Trophoblast cell (in vitro differentiated cells and primary cell): ENCODE measurements at places on chromosomes 7 and 10.
A peak's percentile ranks its signal among the peaks of the same experiment; 100 is the strongest.

- DNase-seq, result no peak
Measured at GRCh38 chr10:75395066-75395931, 6.3 kb downstream of the ZNF503 start.

DNA sequence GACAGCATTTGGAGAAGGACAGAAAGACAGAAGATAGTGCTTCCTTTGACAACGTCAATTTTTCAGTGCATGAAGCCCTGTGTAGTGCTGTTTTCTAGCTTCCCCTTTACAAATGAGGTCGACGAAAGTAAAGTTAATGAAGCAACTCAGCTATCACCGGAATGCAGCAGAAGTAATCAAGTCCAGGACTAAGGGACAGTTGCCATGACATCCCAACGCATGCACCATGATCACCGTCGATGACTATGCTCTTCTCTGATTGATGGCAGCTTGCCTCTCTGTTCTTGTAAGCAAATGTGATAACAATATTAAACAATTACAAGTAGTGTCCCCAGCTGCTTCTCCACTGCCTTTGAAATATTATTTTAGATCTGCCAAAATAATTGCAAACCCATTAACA, 205.8 kb downstream of the FRMD4A start:
- DNase-seq, result peak; percentile 37

- no peak for DNase-seq
Measured at GRCh38 chr7:128743112-128743772, 4.1 kb downstream of the CALU start.

DNA sequence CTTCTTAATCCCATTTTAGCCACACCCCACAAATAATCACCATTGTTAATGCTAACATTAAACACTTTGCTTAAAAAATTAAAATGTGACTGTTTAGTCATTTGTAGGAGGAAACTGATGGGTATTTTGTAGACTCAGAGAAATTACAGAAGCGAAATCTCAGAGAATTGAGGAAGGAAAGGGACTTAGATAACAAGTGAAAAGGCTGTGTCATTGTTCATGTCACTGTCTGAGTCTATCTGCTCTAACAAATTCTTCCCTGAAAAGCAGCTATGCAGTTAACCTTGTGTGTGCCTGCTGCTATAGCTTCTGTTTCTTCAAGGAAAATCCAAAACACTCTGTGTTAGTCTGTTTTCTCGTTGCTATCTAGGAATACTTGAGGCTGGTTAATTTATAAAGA, 40.9 kb upstream of the PLXDC2 start:
- DNase-seq, result no peak

GRCh38 chr10:106705681-106706100, 458.8 kb downstream of the SORCS1 start:
- no peak for DNase-seq

GRCh38 chr10:88505680-88506215, 77.4 kb downstream of the RNLS start:
- DNase-seq, result no peak

GRCh38 chr10:107924458-107924857, 760.0 kb upstream of the SORCS1 start:
- DNase-seq, result no peak

DNA sequence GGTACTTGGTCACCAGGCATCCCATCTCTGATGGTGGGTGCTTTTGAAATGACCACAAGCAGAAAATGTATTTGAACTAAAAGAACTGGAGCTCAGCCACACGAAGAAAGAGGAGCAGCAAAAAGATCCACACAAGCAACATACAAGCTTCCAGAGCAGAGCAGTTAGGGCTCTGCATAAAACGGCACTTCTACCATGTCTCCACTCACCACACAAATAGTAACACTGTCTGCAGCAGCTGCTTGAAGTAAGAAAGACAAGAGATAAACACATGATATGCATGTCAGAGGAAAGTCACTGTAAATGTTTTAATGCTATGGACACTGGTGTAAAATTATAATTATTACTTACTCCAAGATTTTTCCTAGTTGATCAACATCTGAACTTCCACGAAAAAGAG, 32.5 kb upstream of the FAM133B start:
- DNase-seq, result no peak

GRCh38 chr7:23473844-23474093, 3.5 kb upstream of the IGF2BP3 start:
- no peak for DNase-seq

DNA sequence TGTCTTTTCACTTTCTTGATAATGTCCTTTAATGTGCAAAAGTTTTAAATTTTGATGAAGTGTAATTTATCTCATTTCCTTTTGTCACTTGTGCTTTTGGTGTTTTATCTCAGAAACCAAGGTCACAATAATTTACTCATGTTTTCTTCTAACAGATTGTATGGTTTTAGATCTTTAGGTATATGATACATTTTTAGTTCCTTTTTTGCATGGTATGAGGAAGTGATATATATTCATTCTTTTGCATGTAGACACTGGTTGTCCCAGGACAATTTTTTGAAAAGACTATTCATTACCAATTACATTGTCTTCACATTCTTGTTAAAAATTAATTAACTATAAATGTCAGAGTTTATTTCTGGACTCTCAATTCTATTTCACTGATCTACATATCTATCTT, 39.8 kb upstream of the GPR22 start:
- DNase-seq, result no peak

DNA sequence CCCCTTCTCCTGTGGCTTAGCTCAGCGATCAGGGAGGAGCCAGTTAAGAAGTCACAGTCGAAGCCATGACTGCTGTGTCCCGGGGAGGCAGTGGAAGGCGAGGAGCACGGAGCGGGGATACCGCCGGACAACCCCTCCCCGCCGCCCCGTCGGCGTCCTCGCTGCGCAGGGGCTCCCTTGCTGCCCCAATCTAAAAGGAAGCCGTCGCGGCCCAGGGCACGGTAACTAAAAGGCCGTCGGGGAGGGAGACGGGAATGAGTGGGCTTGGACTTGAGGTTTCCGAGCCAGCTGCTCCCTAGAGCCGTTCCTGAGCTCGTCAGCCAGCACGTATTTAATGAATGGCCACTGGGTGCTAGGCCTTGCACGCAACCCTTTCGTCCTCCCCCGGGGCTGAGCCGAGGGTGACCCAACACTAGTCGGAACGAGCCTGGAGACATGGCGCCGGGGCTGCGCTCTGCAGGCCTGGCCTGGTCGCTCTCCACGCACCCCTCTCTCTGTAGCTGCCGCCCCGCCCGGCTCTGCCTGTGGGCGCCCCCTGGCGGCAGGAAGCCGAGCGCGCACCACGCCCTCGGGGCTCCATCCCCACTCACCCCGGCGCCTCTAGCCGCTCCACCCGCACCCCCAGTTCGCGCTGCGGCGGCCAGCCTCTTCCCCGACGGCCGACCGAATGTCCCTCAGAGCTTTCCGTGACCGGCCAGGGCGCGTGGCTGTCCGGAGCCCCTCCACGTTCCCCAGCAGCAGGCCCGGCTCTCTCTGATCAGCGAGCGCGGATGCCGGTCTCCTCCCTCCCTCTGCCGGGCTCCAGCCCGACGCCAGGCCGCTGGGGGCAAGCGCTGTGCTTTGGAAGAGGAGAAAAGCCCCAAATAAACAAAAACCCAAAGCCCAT, 29.3 kb upstream of the KCNK18 start:
- peak; percentile 27 for DNase-seq

GRCh38 chr10:89073719-89074118, 83.1 kb downstream of the FAS start:
- DNase-seq, result no peak

DNA sequence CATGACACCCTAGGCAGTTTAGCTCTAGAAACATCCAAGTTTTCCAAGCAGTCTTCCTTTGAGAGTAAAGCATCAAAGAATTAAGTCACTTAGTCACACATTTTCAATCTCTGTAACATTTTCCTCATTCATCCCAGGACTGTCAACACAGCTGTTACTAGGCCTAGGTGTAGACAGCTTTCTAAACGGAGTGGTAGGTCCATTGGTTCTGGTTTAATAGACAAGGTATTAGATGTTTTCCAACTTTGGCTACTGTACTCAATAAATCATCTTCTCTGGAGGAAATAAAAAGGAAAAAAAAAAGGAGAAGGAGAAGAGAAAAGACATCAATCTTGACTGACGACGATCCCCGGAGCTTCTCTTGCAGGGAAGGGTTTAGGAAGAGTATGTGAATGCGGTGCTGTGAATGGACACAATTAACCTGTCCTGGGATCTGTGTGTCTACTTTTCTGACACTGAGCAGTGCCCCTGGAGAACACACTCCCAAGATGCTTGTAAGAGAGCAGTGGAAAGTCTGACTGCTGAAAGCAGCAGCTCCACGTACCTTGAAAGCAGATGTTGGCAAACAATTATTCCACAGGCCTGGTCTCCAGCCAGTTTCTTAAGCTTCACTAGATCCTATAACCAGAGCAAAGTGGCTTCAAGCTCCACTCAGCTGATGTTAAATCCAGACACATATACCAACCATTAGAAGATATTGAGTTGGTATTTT, 59.1 kb downstream of the CXCL12 start:
- no peak for DNase-seq

DNA sequence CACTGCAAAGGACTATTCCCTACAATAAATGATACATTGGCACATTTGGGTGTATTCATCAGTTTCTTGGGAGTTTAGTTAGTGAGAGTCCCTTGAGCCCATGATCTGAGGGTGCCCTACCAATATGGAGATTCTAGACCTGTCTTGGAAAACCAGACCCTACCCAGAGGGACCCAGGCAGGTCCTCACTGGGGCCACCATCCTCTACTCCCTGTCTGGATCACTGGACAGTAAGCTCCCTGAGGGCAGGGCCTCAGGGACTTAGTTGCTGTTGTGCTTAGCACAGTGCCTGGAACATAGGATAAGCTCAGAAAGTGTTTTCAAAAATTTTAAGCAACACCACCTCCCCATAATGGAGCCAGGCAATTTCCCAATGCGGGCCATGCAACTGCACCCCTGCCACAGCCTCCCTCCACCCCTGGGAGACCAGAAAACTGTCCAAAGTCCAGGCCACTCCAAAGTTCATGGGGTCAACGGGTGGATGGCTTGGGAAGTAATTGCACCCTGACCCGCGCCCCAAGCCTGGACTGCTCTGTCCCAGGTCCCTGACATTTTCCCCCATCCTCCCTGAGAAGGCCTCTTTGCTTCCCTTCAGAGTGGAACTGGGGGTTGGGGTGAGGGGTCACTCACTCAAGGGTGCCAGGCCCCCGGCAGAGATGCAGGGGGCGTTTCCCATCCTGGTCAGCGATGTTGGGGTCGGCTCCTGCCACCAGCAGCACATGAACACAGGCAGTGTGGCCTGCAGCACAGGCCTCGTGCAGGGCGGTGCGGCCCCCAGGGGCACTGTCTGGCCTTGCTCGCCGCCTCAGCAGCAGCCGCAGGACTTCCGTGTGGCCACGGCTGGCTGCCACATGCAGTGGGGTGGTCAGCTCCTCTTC, 1.0 kb downstream of the ASB10 start:
- no peak for DNase-seq

- DNase-seq, result no peak
Measured at GRCh38 chr10:112812586-112812985, 137.5 kb upstream of the TCF7L2 start.

- no peak for DNase-seq
Measured at GRCh38 chr10:84214046-84214572, 11.2 kb downstream of the LRIT2 start.

DNA sequence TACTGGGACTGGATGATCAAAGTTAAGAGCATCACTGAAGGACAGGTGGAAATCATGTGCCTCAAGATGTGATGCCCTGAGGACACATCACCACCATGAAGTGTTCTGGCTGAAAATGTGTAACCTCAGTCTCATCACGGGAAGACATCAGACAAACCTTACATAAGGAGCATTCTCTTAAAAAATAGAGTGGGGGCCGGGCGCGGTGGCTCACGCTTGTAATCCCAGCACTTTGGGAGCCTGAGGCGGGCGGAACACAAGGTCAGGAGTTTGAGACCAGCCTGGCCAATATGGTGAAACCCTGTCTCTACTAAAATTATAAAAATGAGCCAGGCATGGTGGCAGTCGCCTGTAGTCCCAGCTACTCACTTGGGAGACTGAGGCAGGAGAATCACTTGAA, 65.6 kb downstream of the LOXL4 start:
- no peak for DNase-seq

- DNase-seq, result no peak
Measured at GRCh38 chr10:96417441-96417840, 58.6 kb upstream of the OPALIN start.

- DNase-seq, result no peak
Measured at GRCh38 chr10:59037506-59037905, 138.9 kb upstream of the PHYHIPL start.

DNA sequence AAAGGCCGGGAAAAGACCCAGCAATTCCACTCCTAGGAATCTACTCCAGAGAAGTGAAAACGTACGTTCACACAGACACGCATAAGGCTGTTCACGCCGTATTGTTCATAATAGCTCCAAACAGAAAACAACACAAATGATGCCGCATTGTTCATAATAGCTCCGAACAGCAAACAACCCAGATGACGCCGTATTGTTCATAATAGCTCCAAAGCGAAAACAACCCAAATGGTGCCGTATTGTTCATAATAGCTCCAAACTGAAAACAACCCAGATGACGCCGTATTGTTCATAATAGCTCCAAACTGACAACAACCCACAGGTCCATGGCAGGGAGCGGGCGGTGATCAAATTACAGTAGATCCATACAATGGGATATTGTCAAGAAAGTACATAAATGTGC, 85.2 kb upstream of the DNAAF5 start:
- peak; percentile 64 for DNase-seq

GRCh38 chr10:77101341-77101740, 536.3 kb downstream of the KCNMA1 start:
- no peak for DNase-seq

DNA sequence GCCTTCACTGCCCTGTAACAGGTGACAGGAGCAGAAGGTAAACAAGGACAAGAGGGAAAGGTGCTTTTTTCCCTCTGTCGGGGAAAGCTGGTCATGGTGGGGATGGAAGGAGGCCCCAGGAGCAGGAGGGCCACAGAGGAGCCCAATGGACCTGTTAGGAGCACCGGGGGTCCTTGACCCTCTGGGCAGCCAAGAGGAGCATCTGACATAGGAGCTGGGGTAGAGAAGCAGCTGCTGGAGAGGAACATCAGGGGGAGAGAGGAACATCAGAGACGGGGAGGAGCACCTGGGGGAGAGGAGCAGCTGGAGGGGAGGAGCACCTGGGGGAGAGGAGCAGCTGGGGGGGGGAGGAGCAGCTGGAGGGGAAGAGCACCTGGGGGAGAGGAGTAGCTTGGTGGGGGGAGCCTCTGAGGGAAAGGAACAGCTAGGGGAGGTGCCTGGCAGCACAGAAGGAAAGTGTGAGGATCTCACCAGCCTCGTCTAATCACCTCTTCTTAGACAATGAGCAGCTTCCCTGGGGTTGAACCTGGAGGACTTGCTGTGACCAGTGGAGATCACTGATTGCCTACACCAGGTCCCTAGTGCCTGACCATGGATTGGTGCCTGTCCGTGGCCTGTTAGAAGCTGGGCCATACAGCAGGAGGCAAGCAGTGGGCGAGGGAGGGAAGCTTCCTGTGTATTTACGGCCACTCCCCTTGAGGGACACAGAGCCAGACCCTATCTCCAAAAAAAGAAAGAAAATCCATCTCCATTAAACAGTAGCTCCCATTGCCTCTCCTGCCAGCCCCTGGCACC, 37.6 kb downstream of the JAKMIP3 start:
- DNase-seq, result no peak

DNA sequence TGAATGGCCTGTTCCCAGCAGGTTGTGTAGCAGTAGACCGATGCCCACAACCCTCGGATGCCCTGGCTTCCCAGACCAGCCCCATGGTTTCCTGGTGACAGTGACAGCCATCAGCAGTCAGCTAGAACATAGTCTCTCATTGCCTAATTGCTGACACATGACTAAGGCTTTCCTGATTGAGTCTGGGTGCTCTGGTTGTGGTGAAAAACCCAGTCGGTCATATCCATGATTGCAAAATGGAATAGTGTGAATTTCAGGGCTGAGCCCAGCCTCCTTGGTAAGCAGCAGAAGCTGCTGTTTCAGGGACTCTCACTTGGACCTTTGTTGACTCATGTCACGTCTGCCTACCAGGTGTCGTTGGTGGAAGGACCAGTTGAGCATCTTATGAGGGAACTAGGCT, 36.6 kb downstream of the POR start:
- peak; percentile 95 for DNase-seq
